ENCODE measurements at places on chromosomes 3 and 15. TPM values are rescaled to one million over a fixed set of nuclear protein-coding genes. Genes with fewer than 3 reads are reported as not detected.

Gene SPSB4
- total RNA-seq, result not detected

Gene STXBP5L
- not detected for total RNA-seq

Gene CPN2
- not detected for total RNA-seq

Gene SCN11A
- total RNA-seq, result 0.05 TPM

Gene WDR93
- not detected for total RNA-seq

Gene PCLAF
- total RNA-seq, result 121 TPM

Gene NECTIN3
- total RNA-seq, result 3.9 TPM

Gene GOLGA6L22
- not detected for total RNA-seq

Gene TUSC7
- not detected for total RNA-seq

Gene SLC27A2
- total RNA-seq, result 9.9 TPM

Gene ACVR2B
- total RNA-seq, result 6.0 TPM

Gene IL20RB
- total RNA-seq, result 1.6 TPM

Gene SLC28A2
- total RNA-seq, result not detected

Gene SGO1
- total RNA-seq, result 42.4 TPM

Gene CD200
- 5.2 TPM for total RNA-seq

Gene GLDN
- not detected for total RNA-seq

Gene CCR8
- total RNA-seq, result 1.9 TPM

Gene ROBO2
- total RNA-seq, result not detected

Gene DLEC1
- total RNA-seq, result 1.4 TPM

Gene ATOSA
- 41.1 TPM for total RNA-seq

Gene LOXL1
- 3.4 TPM for total RNA-seq

Gene IGSF11
- 1.2 TPM for total RNA-seq

Gene FRMD5
- total RNA-seq, result 0.15 TPM

Gene DYNC1LI1
- 28.3 TPM for total RNA-seq

Gene PPM1L
- total RNA-seq, result 5.8 TPM

Gene SLC22A13
- total RNA-seq, result 0.37 TPM

Gene TMEM207
- not detected for total RNA-seq

Gene LXN
- total RNA-seq, result 9.3 TPM

Gene TMIE
- 1.6 TPM for total RNA-seq

Gene STARD9
- 8.8 TPM for total RNA-seq

Gene INKA1
- total RNA-seq, result 0.46 TPM

Gene ITPKA
- not detected for total RNA-seq

Gene POPDC2
- total RNA-seq, result 1.7 TPM

Gene CMC1
- total RNA-seq, result 13.1 TPM

Gene SLC24A5
- total RNA-seq, result not detected

Gene C3orf85
- not detected for total RNA-seq

Gene FMN1
- total RNA-seq, result 0.12 TPM

Gene TRAT1
- total RNA-seq, result 126 TPM

Gene LMAN1L
- total RNA-seq, result 0.92 TPM

Gene GUCA1C
- total RNA-seq, result not detected

Gene SPATA16
- not detected for total RNA-seq

Gene SIDT1
- 31.6 TPM for total RNA-seq

Gene COPB2
- 92.2 TPM for total RNA-seq

Gene TASOR
- total RNA-seq, result 60.4 TPM

Gene PLSCR2
- not detected for total RNA-seq

Gene CATSPER2
- total RNA-seq, result 1.4 TPM
